ENCODE measurements at places on chromosomes 1 and 21. TPM values are rescaled to one million over a fixed set of nuclear protein-coding genes. Genes with fewer than 3 reads are reported as not detected.

Gene KRTAP19-1
- total RNA-seq: not detected

- DNase-seq: no peak
Measured at GRCh38 chr1:25182629-25183028, 49.7 kb downstream of the SYF2 start.

Gene DSCAM
- total RNA-seq: not detected

Gene ZNF683
- not detected for total RNA-seq

Gene KIF26B
- 0.03 TPM for total RNA-seq

- no peak for DNase-seq
Measured at GRCh38 chr1:185936641-185937040, 202.4 kb downstream of the HMCN1 start.

DNA sequence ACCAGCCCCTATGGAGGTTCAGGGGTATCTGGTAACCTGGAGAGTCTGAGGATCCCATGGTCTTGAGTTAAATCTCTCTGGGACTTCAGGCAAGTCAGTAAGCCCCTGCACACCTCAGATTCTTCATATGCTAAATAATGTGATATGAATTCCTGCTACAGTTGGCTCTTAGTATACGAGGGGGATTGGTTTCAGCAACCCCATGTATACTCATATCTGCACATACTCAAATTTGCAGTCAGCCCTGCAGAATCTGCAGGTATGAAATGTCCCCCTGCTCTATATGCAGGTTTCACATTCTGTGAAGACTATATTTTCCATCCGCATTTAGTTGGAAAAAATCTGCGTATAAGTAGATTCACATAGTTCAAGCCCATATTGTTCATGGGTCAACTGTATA is 136.6 kb downstream of the TOMM20 start:
- no peak for DNase-seq

DNA sequence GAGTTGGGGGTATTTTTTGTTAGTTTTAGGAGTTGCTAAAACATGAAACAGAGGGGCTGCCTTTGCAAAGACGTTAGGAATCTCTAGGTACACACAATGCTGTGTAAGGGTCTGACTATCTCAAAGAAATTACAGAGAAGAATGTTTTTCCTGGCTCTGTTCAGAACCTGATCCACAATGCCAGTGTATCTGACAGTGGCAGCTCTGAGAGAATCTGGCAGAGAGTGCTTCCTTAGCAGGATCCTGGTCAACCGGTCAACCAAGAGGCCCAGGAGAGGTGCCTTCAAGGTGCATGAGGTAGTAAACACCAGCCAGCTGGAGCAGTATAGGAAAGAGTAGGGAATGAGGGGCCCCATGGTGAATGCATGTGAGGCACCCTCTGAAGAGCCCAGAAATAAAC is 40.9 kb upstream of the RGS1 start:
- DNase-seq: no peak

- no peak for DNase-seq
Measured at GRCh38 chr1:2832506-2833453, 31.3 kb upstream of the TTC34 start.

DNA sequence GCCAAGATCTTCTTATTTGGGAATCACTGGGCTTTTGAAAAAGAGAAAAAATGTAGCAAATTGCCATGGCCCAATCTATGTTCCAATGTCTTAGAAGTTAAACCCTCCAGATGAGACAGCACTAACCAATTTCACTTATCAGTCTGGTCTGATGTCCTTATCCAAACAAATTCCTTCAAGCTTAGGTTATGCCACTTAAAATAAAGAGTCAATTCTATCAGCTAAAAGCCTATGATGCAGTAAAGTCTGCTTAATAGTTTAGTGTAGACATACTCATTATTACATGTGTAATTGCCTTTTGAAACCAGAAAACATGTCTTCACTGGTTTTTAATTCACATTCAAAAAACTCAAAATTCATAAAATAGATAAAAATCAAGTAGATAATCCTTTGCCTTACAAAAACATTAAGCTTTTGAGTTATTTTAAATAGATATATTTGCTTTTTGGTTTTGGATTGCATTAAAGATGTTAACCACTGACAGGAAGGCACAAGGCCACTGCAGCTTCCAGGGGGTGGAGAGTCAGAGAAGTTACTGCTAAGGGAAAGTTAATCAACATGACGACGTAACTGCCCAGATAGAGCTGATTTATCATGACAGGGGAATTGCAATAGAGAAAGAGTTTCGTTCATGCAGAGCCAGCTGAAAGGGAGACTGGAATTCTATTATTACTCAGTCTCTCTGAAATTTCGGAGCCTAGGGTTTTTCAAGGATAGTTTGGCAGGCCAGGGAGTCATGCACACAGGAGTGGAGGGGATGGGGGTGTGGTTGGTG is 106.1 kb downstream of the MAP3K21 start:
- no peak for DNase-seq

DNA sequence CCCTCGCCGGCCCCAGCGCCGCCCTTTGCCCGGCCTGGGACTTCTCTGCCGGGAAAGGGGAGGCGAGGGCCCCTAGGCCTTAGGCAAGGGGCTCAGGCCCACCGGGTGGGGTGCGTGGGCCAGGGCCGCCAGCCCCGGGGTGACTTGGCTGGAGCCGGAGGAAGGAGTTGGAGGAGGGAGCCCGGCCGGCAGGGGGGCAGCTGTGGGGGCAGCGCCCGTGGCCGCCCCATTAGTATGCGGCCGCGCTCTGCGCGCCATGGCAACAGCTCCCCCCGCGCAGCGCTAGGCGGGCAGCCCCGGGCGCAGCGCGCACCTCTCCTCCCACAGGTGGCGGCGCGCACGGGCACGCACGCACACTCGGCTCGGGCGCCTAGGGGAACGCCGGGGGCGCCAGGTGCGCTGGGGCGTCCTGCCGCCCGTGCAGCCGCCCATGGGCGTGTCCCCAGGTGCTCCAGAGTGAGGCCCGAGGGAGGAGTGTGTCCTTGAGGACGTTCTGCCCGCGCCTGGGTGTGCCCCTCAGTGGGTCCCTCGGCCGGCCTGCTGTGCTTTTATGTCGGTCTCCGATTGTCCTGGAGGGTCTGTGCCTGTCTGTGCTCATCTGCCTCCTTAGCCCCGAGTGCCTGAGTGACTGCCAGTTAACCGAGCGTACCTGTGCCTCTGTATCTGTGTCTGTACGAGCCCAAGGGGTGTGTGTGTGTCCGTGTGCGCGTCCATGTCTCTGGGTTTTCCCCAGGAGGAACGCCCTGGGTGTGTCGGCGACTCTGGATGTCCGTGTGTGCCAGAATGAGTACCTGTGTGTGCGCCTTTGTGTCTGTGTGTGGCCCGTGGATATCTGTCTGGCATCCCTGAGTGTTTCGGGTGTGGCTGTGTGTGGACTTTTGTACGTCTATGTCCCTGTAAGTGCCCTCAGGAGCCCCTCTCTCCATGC is 38.2 kb upstream of the WASF2 start:
- peak; percentile 87 for DNase-seq

DNA sequence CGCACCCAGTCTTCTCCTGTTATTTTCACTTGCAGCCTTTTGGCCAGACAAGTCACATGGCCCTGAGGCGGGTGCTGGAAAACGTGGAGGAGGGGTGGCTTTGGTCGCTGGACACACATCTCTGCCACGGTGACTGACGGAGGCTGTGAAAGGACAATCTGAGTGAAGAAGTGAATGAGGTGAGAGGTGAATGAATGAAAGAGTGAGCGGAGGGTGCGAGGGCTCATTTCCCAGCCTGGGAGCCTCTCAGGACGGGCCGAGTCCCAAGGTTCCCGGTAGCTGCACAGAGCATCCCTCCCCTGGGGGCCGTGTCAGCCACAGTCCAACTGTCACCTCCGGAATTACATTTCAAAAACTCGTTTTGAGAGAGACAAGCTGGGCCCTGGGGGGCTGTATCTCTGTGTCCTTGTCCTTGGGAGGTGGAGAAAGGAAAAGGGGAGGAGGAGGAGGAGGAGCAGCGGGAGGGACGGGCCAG is 89.6 kb downstream of the UBIAD1 start:
- DNase-seq: no peak

Gene PIK3R3
- 0.38 TPM for total RNA-seq

Gene ETV3L
- not detected for total RNA-seq

DNA sequence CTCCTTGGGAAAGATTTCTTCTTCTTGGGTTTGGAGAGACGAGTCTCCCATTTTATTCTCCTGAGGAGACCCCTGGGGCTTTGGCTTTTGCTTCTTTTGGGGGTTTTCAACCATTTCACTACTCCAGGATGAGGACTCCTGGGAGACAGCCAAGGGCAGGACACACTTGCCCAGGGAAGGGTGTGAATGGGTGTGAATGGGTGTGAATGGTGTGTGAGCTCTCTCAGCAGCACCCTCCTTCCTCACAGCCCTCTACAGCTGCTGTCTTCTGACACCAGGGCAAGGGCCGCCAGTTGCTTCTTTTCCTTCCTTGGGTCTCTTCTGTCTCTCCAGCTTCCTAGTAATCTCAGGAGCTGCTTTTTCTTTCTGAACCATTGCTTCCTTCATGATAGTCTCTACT is 24.2 kb downstream of the KIF17 start:
- DNase-seq: no peak

DNA sequence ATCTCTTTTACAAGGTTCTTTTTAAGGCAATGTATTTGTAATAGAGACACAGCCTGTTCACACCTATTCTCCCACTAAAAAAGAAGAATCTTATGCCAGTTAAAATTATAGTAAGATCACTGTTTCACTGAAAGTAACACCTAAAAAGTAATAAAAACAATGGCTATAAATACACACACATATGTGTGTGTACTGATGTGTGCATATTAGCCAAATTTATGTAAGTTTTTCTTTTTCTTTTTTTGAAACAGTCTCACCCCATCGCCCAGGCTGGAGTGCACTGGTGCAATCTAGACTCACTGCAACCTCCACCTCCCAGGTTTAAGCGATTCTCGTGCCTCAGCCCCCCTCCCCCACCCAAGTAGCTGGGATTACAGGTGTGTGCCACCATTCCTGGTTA is 56.8 kb upstream of the SLC30A10 start:
- DNase-seq: no peak

GRCh38 chr1:150366416-150367296 is 2.7 kb downstream of the RPRD2 start:
- no peak for DNase-seq

Gene ARID4B
- total RNA-seq: 130 TPM

Gene CA6
- 0.20 TPM for total RNA-seq

- no peak for DNase-seq
Measured at GRCh38 chr1:220685879-220686278, 4.3 kb upstream of the C1orf115 start.

Gene BRDT
- not detected for total RNA-seq

DNA sequence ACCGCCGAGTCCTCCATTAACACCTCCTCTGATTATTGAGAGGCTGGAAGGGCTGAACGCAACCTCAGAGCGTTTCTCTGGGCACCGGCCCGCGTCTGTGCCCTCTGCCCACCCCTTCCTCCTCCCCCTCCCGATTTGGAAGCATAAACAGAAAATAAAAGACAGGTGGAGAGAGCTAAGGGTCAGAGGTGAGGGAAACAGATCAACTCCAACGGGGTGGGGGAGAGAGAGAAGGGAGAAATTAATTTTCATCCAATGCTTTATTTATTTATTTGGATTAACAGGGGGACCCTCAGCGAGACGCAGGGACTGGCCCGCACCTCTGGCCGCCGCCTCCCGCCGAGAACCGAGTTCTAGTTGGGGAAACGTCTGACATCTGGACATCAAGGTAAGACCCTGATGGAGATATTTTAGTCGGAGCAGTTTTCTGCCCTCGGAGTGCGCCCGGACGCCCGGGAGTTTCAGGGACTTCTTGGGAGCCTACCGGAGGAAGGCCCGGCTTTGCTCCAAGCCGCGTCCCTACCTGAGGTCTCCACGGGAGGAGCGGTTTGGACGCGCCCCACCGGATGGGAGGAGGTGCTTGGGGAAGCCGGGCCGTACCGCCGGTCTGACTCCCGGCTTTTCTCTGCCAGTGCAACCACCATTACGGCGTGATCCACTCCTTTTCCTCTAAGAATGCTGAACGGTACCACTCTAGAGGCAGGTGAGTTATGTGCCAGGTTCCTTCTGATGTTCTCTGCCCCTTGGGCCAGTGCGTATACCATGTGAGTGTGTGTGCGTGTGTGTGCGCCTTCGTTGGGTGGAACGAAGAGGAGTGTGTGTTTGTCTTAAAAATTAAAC is 5.1 kb upstream of the LHX9 start:
- DNase-seq: no peak

DNA sequence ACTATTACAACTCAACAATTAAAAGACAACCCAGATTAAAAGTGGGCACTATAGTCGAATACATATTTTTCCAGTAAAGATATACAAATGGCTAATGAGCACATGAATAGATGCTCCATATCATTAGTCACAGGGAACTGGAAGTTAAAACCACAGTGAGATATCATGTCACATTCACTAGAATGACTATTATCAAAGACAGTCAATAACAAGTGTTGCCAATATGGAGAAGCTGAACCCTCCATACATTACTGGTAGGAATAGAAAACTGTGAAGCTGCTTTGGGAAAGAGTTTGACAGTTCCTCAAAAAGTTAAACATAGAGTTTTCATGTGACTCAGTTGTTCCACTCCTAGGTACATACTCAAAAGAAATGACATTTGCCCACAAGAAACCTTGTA is 30.6 kb upstream of the MRPS6 start:
- DNase-seq: no peak

DNA sequence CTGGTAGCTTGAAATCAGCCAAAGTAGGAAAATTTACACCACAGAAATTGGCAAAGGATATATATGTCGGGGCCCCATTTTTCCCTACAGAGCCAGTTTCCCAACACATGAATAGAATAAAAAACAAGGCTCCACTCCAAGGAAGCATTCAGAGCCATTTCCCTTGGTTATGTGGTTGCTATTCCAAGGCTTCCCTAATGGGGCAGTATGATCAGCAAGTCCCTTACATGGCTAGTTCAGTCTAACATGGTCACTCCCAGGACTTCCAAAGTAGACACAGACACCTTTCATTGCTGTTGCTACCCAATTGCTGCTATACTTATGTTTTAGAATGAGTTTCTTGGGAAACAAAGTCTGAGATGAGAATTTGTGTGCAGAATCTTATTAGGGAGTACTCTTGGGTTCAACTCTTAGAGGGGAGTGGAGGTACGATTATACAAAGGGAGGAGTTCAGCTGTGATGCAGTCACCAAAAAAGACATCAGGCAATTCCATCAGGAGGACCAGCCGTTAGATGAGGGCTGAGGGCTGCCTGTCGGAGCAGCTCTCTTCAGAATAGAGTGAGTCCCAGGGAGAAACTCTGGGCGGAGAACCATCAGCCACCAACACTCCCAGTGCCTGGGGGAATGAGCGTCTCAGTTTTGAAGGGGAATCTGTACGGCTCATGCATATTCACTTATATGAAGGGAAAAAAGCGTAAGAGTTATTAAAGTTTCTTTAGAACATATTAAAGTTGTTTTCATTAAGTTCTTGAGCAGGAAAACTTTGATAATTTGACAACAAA is 92.9 kb downstream of the C21orf91 start:
- DNase-seq: no peak

DNA sequence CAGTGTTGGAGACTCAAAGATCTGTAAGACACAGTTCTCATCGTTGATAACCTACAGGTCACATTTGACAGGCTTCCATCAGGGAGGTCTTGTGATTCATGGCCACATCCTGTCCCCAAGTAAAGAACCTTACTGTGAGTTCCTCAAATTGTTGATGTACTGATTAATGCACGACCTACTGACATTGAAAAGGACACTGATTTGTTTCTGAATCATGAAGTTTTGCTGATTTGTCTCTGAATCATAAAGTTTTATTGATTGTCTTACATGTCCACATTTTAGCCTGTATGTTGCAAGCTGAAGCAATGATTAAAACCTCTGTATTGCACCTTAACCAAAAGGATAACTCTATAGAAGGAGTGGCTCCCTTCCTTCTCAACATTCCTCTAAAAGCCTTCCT is 476.3 kb upstream of the RUNX1 start:
- DNase-seq: no peak

GRCh38 chr1:97092824-97093223 is 371.2 kb downstream of the PTBP2 start:
- no peak for DNase-seq

GRCh38 chr1:70617728-70618127 is 206.7 kb downstream of the CTH start:
- DNase-seq: no peak

Gene KIAA0040
- total RNA-seq: 13.5 TPM
